ENCODE measurements at places on chromosomes 6 and 20.

DNA sequence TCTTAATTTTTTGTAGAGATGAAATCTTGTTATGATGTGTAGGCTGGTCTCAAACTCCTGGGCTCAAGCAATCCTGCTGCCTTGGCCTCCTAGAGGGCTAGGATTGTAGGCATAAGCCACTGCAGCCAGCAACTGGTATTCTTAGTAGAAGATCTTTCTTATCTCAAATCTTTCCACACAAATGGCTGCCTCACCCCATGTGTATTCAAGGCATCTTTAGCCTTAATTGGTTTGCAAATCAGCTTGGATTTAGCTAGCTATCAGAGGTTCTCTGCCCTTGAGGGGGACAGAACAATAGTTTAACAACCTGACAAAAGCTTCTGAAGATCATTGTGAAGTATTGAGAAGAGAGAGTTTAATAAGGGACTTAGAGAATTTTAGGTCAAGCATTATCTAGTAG lies 17.9 kb upstream of the ABRACL start:
- DNase-seq = no peak

- DNase-seq = no peak
Measured at GRCh38 chr6:163951326-163951725, 536.8 kb downstream of the QKI start.

GRCh38 chr6:113600551-113601339 lies 256.4 kb upstream of the MARCKS start:
- no peak for DNase-seq

DNA sequence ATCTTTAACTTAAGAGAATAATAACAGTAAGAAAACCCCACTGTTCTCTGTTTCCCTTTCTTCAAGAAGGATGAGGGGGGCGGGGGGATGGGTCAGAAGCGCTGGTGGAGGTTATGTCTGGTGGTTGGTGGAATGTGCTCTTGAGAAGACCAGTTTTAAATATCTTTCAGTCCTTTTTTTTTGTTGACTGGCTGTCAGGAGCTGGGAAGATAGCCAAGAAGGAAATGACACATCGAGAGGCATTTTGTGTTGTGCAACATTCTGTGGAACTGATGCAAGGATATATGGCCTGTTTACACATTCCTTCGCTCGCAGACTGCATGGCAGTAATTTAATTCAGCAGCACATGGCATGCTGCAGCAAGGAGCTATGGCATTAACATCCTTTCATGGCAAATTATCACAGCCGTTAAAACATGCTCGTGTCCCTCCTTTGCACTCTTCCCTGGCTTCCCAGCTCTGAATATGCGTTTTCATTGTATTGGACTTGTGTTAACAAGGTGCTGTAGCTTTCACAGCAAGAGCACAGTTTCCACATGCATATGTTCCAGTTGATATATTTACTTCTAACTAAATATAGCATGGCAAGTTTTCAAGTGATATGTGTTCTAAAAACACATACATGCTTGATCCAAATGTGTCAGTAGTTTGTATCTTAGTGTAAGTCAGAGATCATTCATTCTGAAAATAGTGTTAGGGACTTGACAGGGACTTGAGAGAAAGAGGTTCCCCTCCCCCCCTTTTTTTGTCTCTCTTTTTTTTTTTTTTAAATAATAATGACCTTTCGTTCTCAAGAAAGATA lies 68.2 kb upstream of the SUPT3H start:
- DNase-seq = peak; percentile 60

DNA sequence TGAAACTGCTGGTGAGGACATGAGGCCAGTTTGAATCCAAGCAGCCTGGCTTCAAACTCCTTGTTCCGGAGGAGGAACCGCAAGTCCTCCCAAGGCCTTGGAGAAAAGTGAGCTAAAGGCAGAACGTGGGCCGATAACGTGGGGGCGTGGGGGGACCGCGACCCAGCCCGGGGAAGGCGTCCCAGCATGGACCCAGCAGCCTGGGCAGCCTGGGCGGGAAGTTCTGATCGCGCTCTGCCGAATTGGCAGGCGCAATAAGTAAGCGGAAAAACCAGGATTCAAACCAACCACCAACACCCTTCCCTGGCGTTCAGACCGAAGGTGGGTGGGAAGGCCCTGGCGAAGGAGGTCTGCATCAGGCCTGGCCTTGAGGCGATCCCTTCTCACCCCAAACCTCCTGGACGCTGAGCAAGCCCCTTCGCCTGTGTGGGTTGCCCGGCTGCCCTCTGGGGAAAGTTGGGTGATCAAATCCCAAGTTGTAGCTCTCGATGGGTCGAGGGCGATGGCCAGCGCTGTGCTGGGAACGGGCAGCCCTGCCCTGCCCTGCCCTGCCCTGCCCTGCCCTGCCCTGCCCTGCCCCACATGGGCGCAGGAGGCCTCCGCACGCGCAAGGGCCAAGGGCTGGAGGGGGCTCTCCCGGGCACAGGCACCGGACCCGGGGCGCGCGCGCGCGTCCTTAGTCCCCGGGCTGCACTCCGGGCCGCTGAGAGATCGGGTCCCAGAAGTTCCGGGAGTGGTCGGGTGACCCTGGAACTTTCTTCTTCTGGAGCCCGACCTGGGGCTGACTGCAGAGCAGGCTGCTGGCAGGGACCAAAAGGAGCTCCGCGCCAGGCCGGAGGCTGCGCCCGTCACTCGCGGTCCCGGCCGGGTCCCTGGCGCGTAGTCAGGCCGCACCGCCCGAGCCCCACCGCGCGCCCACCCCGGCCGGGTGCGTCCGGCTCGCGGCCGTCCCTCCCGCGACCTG lies 637 bp upstream of the SLC22A3 start:
- DNase-seq = no peak

- no peak for DNase-seq
Measured at GRCh38 chr6:109944448-109944847, 33.7 kb upstream of the GPR6 start.

DNA sequence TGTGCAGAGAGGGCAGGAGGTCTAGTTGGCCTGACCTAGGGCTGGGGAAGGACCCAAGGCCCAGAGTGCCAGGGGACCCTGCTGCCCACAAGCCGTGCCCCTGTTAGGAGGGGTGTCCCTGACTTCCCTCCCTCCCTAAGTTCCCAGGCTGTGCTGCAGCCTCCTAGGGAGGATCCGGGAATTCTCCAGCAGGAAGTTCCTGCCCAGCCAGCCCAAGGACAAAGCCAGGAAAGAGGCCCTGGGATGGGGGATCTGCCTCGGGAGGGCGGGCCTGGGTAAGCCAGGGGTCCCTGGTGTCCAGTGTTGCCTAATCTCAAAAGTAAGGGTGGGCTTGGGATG lies 9.3 kb upstream of the BAK1 start:
- DNase-seq = no peak

DNA sequence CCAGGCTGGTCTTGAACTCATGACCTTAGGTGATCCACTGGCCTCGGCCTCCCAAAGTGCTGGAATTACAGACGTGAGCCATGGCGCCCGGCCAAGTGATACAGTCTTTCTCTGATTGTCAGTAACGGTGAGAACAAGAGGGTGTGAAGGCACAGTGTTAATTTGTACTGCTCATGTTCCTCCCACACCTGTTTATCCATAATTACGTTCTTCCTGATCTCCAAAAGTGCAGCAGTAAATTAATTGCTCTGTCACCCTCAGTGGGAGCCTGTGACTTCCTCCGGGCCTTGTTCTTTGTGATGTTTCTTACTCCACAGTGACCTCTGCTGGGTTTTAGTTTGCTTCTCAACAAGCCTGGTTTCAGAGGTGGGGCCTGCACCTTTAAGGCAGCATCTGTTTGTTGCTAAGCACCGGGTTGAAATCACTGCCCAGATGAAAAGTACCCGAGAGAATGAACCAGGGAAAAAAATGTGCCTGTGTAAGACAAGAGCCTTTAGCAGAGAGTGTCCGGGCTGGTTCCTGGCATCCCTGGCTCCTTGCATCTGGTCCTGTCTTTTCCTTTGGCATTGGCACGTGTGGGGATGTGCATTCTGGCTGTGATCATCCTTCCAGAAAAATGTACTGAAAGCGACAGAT lies 89.1 kb upstream of the CLDN20 start:
- DNase-seq = peak; percentile 35

DNA sequence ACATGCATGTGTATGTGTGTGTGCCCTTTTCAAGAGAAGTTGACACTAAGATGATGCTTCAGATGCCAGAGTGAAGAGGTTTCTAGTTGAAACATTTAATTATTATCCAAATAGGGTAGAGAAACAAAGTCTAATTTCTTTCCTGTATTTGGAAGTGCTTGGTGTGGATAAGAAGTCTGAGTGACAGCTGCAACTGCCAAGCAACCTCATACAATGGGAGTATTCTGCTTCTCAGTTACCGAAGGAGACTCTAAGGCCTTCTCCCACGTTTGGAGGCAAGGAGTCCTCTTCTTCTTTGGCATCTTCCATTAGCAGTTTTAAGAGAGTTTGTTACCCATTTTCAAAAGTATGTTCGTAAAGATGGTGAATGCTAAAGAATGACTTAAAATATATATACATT lies 82.4 kb downstream of the HDGFL1 start:
- no peak for DNase-seq

DNA sequence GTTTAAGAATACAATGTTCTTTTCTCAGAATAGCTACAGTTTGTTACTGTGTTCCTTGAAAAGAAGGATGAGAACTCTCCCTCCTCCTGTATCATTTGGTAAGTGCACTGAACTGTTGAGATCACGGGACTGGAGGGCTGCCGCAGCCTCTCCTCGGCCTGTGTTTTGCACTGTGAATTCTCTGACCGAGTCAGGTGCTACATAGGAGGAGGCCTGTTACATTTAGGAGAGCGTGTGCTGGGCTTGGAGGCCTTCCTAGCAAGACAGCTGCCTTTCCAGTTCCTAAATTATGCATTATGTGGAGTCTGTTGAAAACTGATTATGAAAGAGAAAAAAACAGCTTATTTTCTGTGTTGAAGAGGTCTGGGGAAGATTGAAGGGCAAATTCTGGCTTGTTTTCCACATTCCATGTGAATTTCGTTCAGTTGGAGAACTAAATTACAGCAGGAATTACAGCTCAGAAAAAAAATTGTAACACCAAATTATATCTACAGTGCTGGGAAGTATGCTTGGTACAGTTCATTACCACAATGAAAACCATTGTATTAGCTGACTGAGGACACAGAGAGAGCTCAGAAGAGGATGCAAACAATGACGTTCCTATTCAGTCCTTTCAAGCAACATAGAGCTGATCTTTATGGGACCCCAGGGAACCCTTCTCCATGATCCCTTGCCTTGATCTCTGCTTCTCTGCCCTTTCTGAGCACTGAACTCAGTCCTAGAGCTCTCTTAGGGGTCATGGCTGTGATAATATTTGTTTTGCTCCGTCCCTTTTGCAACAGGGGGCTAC lies 2.8 kb downstream of the TMC2 start:
- DNase-seq = no peak

DNA sequence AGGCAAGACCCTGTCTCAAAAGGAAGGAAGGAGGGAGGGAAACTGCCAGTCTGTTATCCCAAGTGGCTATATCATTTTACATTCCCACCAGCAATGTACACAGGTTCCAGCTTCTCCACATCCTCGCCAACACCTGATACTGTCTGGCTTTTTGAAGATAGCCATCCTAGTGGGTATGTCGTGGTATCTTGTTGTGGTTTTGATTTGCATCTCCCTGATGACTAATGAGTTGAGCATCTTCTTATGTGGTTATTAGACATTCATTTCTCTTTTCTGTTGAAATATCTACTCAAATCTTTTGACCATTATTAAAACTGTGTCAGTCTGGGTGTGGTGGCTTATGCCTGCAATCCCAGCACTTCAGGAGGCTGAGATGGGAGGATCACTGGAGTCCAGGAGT lies 47.9 kb upstream of the ARID1B start:
- no peak for DNase-seq

- no peak for DNase-seq
Measured at GRCh38 chr20:40192081-40192480, 497.0 kb downstream of the MAFB start.

DNA sequence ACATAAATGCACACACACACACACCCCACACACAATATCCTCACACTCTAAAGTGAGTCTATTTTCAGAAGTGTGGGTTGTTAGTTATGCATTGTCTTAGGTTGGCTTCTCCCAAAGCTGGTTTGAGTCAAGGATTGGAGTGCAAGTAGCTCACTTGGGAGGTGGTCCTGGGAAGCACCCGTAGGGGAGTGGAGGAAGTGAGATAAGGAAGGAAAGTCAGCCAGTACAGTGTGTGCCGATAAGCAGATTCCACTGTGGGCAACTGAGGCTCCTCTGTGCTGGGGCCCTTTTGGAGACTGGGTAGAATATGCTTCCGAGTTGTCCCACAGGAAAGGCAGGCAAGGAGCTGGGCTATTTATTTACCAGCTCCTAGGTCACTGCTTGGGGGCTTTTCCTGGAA lies 67.2 kb downstream of the PLCB4 start:
- no peak for DNase-seq

DNA sequence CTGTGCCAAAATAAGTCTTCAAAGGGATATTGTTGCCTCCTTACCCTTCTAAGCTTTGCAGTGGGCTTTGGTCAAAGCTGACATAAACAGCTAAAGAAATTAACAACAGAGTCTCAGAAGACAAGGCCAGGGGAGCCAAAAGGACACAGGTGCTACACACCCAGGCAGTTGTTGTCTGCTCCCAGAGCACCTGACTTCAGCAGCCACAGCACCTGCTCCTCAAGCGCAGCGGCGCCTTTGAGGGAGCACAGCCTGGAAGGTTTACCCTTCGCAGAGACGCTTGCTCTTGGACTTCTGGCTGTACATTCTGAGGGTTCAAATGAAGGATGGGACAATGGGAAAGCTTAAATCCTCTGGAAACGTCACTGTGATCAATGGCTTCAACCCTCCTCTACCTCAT lies 16.6 kb downstream of the B4GALT5 start:
- no peak for DNase-seq

GRCh38 chr6:1915226-1915625 lies 305.5 kb downstream of the FOXC1 start:
- no peak for DNase-seq

GRCh38 chr6:3584606-3585005 lies 127.8 kb upstream of the SLC22A23 start:
- no peak for DNase-seq

DNA sequence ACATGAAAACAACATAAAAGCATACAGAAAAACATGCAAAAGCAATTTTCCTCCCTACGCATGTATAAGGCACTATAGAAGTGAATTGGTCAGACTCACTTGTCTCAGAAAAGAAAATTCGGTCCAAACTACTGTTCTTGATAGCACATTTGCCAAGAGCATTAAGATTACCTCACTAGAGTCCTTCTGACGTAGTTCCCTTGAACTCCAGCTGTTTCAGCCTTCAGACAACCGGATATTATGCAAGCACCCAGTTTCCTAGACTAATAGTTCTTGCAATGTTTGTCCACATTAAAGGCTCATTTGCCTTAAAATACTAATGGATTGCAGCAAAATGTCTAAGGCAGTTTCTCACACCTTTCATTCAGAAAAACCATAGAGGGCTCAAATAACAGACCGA lies 2.5 kb upstream of the CASS4 start:
- no peak for DNase-seq
